ENCODE measurements at places on chromosomes 3 and 15.

GRCh38 chr3:147200545-147200944 is 205.8 kb downstream of the ZIC4 start:
- H3K36me3 ChIP-seq = no peaks in the 10 kb centered on the region
- H3K27me3 ChIP-seq = no peaks in the 10 kb centered on the region
- no peak for DNase-seq
- no peaks in the 10 kb centered on the region for H3K4me1 ChIP-seq
- no peak overlapping the region for H3K4me3 ChIP-seq

- H3K4me3 ChIP-seq = no peak overlapping the region
- peak; percentile 76 for DNase-seq
- no peak overlapping the region for H3K27ac ChIP-seq
- H3K4me1 ChIP-seq = no peaks in the 10 kb centered on the region
- no peaks in the 10 kb centered on the region for H3K27me3 ChIP-seq
- no peaks in the 10 kb centered on the region for H3K36me3 ChIP-seq
Observed at GRCh38 chr3:159928666-159929065, 60.0 kb upstream of the IL12A start.

GRCh38 chr3:106587551-106587950 is 718.7 kb upstream of the CBLB start:
- H3K4me3 ChIP-seq = no peak overlapping the region
- H3K36me3 ChIP-seq = no peaks in the 10 kb centered on the region
- H3K27me3 ChIP-seq = no peaks in the 10 kb centered on the region
- H3K27ac ChIP-seq = no peak overlapping the region
- no peaks in the 10 kb centered on the region for H3K4me1 ChIP-seq

- no peak for DNase-seq
- H3K4me3 ChIP-seq = no peak overlapping the region
- no peaks in the 10 kb centered on the region for H3K4me1 ChIP-seq
- H3K36me3 ChIP-seq = no peaks in the 10 kb centered on the region
- H3K27ac ChIP-seq = no peak overlapping the region
Observed at GRCh38 chr3:127666676-127667075, 6.1 kb upstream of the ABTB1 start.

- no peak overlapping the region for H3K4me3 ChIP-seq
- no peak overlapping the region for H3K27ac ChIP-seq
- no peaks in the 10 kb centered on the region for H3K36me3 ChIP-seq
- DNase-seq = no peak
- H3K27me3 ChIP-seq = no peaks in the 10 kb centered on the region
Observed at GRCh38 chr3:18415839-18416238, 9.3 kb downstream of the SATB1 start.

GRCh38 chr3:134864636-134865035 is 69.6 kb downstream of the EPHB1 start:
- H3K4me1 ChIP-seq = peaks cover 2% of the 10 kb centered on the region
- H3K4me3 ChIP-seq = no peak overlapping the region
- H3K27me3 ChIP-seq = no peaks in the 10 kb centered on the region
- no peaks in the 10 kb centered on the region for H3K36me3 ChIP-seq
- DNase-seq = no peak
- H3K27ac ChIP-seq = no peak overlapping the region

Measured in mesendoderm (in vitro differentiated cells).